IPS DF 19.7 (cell line): ENCODE measurements at places on chromosomes 5 and 9.

- peak; percentile 25 for DNase-seq
Observed at GRCh38 chr5:124806373-124807077, 60.1 kb upstream of the ZNF608 start.

GRCh38 chr9:2742214-2742613, 24.9 kb downstream of the KCNV2 start:
- no peak for DNase-seq

GRCh38 chr9:4382722-4383317, 83.0 kb upstream of the GLIS3 start:
- DNase-seq, result no peak

DNA sequence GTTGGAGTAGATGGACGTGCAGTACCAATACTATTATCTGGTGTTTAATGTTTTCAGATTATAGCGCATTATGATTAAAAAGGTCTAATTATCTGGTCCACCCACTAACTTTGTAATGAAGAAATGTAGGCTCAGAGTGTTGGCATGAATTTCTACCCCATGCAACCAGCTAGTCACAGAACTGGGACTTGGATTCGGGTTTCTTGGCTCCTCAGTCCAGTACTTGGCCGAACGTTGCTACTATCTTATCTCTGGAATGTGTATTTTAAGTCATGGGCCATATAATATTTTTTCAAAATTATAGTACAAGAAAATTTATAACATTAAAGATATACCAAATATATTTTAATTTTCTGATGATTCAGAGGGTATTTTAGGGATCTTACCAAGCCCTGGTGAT, 657.5 kb upstream of the DMAC1 start:
- DNase-seq, result no peak

GRCh38 chr5:177487975-177488374, 9.4 kb downstream of the PDLIM7 start:
- no peak for DNase-seq

DNA sequence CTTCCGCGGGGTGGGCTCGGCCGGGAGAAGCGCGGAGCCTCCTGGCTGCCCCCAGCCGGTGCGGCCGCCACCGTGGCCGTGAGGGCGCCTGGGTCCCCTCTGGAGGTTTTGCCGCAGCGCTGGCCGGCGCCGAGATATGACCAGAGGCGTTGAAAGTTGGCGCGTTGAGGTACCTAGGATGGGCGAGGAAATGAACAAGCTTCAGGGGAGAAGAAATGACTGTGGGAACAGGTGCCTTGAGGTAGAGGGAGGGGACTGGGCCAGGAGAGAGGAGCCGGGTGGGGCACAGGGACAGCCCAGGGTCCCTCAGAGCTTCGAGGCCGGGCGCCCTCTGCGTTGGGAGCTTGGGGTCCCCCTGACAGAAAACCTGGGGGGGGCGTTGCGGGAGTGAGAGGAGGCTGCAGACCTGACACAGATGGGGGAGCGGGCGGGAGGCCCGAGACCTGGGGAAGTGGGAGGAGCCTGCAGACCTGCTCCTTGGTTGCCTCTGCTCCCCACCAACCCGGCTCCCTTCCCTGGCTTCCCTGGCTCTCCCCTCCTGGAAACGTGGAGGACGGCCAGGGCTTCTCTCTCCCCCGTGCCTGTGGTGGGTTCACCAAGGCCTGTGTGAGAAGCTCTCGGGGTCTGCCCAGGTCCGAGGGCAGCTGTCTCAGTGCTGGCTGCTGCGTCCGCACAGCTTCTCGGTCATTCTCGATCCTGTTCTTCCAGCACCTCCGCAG, 14.2 kb downstream of the RABL6 start:
- no peak for DNase-seq

DNA sequence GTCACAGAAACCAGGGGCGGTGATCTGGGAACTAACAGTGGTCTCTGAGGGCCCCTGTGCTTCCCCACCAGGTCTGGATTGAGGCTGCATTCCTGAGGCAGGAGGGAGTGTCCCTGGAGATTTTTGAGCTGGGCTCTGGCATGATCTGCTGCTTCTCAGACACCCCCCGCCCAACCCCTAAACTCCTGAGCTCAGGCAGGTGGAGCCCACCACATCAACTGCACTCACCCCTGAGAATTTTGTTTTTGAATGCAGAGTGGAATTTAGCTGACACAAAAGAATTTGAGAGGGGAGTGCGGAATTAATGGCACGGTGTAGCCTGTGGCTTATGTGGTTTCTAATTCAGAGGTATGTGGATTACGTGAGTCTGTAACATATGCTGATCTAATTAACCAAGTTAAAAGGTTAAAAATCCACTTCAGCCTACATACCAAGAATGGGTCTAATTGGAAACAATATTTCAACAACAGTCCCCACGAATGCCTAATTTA, 23.9 kb upstream of the CTSL start:
- DNase-seq, result no peak

DNA sequence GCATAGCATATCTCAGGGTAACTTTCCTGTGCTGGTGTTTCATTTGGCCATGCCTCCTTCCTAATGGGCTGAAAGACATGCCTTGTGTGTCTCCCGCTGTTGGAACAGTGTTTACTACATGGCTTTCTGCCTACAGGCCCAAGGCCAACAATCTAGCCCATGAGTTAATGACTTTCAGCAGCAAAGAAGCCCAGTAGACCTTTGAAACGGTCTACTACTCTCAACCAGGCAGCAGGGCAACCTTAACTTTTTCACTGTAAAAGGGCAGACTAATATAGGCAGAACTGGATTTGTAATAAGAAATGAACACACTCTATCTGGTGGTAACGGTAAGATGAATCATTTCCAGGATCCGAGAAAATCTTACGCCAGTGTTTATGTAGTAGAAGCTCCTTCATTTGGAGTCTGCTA, 21.0 kb downstream of the C5orf15 start:
- DNase-seq, result no peak

DNA sequence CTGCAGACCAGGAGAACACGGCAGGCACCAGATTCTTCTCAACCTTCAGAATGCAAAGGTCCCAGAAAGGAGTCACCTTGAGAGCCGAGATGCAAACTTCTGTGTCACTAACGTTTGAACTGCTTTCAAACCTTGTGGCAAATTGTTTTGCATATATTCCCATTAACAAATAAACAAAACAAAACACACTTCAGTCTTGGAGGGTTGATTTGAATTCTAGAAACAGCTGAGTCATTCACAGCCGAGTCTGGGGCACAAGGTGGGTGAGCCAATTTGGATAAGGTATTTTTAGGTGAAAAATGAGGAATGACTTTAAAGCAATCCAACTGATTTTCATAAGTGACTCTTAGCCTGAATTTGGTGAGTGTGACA, 38.8 kb upstream of the ANKRD33B start:
- no peak for DNase-seq

DNA sequence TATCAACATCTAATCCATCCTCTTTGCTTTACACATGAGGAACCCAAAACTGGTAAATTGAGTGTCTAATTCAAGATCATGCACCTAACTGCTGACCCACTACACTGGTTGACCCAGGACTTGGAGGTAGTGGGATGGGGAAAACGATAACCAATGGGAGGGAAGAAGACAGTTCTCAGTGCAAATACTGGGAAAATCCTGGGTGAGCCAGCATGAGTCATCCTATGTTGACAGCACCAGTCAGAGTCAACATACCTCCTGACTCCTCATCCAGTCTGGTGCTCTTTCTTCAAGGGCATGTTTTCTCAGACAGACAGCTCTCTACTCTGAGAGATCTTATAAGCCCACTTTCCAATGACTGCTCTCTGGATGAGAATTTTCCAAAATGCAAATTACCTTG, 232.8 kb upstream of the PTGER4 start:
- no peak for DNase-seq

DNA sequence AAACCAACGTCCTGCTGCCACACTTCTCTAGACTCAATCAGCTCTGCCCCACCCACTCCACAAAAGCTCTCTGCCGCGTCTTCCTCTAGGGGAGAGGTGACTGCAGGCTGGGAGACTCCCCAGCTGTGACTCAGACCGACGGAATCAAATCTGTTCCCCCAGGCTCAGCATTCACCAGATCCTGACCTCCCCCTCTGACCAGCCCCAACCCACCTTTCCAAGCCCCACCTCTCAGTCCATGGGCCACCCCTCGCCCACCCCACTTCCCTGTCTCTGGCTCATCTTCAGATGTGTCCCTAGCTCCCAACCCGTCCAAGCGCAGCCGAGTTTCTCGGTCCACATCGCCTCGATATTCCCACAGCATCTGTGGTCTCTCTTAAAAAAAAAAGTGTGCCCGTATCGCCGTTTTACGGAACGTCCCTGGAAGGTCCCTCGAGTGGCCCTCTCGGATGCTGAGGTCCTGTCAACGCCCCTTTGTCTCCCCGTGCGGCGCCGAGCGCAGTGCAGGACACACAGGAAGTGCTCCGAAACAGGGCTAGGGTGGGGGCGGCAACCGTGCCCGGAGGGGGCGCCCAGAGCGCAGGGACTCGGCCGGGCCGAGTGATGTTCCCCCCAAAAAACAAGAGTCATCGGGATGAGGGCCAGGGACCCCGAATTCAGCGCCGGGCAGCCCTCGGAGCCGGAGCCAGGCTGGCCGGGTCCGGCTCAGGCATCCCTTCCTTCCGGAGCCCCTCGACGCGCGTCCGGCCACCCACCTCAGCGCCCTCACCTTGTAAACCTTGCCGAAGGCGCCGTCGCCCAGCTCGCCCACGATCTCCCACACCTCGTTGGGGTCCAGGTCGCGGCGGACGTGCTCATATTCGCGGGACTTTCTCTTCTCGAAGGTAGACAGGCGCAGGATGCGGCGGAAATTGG, 649 bp downstream of the STK10 start:
- DNase-seq, result no peak

GRCh38 chr5:17330386-17330785, 113.0 kb downstream of the BASP1 start:
- no peak for DNase-seq

DNA sequence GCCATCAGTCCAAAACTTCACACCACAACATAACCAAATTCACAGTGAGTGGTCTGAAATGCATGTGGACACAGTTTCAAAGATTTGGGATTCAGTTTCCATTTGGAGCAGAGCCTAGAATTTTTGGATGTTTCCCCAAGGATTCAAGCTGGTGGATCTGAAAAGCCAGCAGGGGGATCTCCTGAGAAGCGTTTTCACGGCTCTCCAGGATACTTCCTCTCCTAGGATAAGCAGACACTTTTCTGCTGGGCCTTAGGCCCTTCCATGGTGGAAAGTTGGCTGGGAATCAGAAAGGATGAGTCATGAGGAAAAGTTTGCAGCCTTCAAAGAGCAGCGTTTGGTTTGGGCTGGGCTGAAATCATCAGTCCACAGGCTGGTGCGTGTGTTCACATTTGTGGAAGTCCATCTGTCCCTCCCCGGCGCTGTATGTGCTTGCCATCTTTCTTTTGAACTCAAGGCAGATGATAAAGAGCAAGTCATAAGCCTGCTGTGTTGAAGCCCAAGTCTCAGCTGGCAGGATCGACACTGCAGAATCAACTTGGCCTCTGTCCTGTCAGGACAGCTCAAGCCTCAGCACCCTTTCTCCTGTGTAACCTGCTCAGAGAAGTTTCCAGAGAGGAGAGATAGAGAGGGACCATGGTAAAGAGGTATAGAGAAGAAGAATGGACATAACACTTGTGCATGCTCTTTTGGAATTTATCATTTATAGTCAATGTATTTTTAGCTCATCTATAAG, 152.6 kb upstream of the MSX2 start:
- DNase-seq, result no peak

- no peak for DNase-seq
Observed at GRCh38 chr9:133979273-133979920, 12.7 kb downstream of the VAV2 start.

GRCh38 chr9:121884057-121884541, 209.0 kb downstream of the TTLL11 start:
- DNase-seq, result no peak

DNA sequence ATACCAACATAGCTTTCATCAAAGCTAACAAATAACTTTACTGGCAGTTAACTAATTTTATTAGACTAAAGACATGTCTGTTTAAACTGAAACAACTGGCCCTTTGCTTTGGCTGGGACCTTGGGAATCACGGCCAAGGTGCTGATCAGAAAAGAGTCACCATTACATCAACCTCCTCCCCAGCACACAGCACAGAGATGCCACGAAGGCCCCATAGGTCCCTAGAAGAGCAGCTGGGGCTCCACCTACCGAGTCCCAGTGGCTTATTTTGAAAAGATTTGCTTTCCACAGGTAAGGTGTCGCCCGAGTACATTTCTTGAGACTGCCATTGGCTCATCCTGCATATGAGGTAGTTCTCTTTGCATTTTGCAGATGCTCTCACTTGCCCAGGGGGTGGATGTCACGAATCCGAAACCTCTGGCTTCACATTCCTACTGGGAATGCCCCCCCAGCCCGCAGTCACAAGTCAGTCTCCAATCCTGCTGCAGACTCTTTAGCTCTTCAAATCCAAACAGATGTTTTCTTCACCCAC, 18.8 kb upstream of the HSD17B3 start:
- DNase-seq, result no peak

DNA sequence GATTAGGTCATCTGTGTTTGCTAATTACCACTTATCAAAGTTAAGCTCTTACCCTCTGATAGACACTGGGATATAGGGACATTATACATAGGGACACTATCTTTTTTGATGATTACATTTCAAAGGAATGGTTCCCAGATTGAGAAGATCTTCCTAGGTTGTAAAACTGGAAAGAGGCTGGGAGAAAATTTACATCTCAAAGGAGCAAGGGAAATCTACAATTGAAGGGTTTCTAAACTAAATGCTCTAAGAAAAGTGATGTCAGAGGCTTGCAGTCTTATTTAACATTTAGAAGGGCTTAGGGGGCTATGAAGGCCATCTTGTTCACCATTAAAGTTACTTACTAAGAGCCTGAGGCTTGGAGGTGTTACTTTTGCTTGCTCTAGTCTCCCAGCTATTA, 242.8 kb downstream of the PRR16 start:
- peak; percentile 57 for DNase-seq

DNA sequence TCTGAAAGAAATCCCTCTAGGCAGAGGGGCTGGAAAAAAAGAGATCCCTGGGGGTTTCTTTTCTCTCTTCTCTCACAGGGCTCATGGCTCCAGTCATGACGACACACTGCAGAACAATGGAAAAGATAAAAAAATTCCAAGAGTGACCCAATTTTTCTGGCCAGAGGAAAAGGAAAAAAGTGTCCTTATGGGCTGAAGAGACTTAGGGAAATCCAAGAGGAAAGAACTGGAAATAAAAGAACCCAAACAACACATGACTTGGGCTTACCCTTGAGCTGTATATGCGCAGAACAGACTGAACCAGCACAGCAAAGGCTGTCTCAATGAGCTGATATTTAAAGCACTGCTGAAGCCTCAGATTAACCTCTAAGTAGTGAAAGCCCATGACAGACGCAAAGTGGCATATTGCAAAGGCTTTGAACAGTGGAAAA, 102.4 kb downstream of the SMIM23 start:
- no peak for DNase-seq

DNA sequence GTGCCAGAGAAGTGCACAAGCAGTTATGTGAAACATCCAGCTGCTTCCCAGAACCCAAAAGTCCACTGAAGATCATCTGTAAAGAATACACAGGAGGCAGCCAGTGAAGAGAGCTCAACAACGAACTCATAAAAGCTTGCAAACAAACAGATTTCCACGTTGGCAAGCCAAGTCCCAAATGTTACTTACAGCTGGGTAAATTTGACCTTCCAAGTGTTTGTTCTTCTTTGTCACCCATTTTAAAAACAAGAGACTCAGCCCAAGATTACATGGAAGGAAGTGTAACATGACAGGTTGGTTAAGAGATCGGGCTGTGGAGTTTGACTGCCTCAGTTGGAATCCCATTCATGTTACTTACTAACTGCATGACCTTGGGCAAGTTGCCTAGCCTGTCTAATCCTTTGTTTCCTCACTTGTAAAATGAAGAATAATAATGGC, 174.9 kb upstream of the PAPPA start:
- no peak for DNase-seq

GRCh38 chr5:69300537-69301203, 31.9 kb downstream of the CCDC125 start:
- no peak for DNase-seq

GRCh38 chr9:95773053-95773418, 102.5 kb upstream of the ERCC6L2 start:
- no peak for DNase-seq
